GM23248 (cell line): ENCODE measurements at places on chromosomes 4 and X. TPM values are rescaled to one million over a fixed set of nuclear protein-coding genes. Genes with fewer than 3 reads are reported as not detected.

ATP8A1 gene
- polyA plus RNA-seq, result 0.13 and 0.29 TPM in 2 replicates

AIMP1 gene
- 101 and 103 TPM in 2 replicates for polyA plus RNA-seq

DNA sequence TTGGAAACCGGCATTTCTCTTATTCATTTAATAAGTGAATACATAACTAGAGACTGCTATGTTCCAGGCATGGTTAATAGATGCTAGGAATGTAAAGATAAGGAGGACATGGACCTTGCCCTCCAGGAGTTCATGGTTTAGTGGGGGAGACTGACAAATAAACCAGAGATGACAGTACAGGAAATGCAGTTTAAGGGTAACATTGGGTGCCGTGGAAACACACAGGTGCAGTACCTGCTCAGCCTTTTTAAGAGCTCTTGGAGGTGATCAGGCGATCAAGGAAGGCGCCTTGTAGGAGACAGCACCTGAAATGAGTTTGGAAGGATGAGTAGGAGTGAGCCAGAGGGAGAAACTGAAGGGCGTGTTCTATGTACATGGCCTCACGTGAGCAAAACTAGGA is 145.8 kb downstream of the AASDH start:
- no peak for DNase-seq

DNA sequence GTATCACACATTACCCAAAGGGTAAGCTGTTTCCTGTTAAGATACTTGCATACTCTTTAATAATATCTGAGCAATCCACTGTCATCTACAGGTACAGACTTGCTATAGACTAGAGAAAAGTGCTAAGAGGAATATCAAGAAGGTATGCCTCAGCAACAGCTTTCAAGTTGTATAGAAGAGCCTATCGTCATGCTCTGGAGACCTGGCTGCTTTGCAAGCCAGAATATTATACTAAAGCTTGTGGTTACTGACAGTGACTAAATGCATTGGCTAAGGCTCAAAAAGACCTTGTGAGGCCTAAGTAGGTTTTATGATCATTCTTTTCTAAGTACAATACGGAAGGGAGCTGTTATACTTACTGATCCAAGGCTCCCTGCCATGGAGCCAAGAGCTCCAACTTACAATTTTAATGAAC is 11.3 kb downstream of the LAMP2 start:
- DNase-seq, result peak; percentile 87

GRCh38 chr4:175371091-175371490 is 441.0 kb downstream of the GPM6A start:
- DNase-seq, result no peak

DNA sequence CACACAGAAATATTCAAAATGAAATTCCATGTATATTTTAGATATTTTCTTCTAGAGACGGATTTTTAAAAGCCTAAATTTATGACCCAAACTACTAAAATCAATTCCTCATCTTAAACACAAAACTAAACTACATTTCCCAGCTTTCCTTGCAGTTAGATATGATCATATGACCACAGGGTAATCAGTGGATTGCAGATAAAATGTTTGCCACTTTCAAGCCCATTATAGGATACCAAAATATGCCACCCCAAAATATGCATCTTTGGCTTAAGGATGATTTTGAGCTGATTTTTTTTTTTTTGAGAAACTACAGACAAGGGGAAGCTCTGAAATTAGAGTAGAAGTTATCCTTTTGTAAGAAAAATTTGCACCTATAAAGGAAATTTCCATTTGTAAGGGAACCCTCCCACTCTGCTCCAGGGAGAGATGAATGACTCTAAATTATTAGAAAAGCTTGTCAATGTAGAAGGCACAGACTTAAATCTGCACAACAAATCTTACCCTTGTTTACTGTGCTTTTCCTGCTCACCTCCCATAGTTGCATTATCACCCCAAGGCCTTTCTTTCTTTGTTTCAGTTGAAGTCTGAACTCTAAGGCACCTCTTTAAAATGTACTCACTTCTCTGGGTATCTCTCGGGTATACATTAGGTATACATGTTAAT is 503.0 kb downstream of the PDHA2 start:
- DNase-seq, result no peak

DNA sequence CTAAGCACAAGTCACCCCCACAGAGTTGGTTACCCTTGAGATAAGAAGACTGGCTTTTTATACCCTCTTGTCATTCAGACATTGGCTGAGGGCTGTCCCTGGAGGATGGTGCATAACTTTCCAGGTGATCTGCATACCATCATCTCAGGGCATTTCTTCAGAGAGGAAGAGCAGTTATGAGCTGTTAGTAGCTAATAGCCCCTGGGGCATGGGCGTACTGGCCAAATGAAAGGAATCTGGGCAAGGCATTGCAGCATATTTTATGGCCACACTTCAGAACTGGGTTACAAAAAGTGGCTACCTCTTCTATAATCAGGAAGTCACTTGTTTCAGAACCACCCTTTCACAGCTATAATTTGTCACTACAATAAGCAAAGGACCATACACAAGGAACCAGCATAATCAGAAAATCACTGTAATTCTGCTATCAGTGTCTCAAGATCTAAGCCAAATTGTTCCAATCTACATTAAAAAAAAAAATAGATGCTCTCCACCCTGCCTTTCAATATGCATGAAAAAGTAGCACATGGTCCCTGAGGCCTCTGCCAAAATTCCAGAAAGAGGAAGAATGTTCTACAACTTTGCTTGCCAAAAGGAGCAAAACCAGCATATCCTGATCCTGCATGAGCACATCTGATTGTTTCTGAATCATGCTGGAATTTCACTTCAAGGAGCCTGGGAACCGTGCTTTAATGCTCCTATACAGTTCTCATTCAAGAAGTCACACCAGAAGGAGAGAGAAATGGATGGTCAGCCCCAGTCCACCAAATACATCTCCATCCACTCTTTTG is 92.0 kb downstream of the TMEM144 start:
- peak; percentile 82 for DNase-seq

- DNase-seq, result no peak
Measured at GRCh38 chrX:150736475-150736874, 43.3 kb downstream of the MTMR1 start.

GRCh38 chr4:108385076-108385475 is 216.3 kb upstream of the LEF1 start:
- no peak for DNase-seq

XAGE1A gene
- polyA plus RNA-seq, result not detected in 2 replicates

MAGEC2 gene
- polyA plus RNA-seq, result 0.15 TPM in 1 of 2 replicates, not detected in the other

SAT1 gene
- polyA plus RNA-seq, result 223 and 245 TPM in 2 replicates

F11 gene
- polyA plus RNA-seq, result not detected in 2 replicates

ADH1B gene
- polyA plus RNA-seq, result 0.15 TPM in 1 of 2 replicates, not detected in the other

DNA sequence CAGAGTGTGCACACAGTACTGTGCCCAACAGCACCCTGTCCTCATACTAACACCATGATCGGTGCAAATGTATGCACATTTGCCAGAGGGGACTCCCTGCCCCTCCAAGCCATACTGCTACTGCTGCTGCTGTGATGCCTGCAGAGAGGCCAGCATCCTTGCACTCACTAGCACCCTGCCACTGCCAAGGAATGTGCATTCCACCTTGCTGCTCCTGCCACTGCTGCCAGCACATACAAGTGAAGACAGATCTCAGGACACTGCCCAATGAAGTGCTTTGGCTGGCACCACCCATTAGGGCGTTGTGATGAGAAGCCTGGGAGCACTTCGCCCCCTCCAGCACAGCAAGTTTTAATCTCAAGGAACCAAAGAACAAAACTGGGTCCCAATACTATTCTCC is 146.3 kb upstream of the DMD start:
- DNase-seq, result no peak

NUDT9 gene
- 34.8 and 36.4 TPM in 2 replicates for polyA plus RNA-seq

ALG13 gene
- 34.4 and 38.2 TPM in 2 replicates for polyA plus RNA-seq

CCNA2 gene
- polyA plus RNA-seq, result 33.1 and 33.7 TPM in 2 replicates

TLL1 gene
- polyA plus RNA-seq, result not detected in 2 replicates

SPINK2 gene
- polyA plus RNA-seq, result not detected in 2 replicates

GAGE12C gene
- polyA plus RNA-seq, result not detected in 2 replicates

- no peak for DNase-seq
Measured at GRCh38 chr4:147236806-147237205, 244.1 kb upstream of the EDNRA start.

DNA sequence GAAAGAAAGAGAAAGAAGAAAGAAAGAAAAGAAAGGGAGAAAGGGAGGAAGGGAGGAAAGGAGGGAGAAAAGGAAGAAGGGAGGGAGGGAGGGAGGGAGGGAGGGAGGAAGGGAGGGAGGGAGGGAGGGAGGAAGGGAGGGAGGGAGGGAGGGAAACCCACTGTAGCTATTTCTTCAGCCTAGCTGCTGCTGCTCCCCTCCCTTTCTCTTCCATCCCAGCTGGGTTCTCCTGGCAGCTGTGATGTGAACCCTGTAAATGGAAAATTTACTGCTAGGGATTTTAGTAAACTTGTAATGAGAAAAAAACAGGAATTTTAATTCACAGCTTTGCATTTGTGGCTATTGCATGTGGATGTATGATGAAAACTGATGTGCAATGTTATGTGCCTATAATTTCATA is 8.0 kb downstream of the NR0B1 start:
- DNase-seq, result no peak
